ENCODE measurements at places on chromosomes 2 and 18.

DNA sequence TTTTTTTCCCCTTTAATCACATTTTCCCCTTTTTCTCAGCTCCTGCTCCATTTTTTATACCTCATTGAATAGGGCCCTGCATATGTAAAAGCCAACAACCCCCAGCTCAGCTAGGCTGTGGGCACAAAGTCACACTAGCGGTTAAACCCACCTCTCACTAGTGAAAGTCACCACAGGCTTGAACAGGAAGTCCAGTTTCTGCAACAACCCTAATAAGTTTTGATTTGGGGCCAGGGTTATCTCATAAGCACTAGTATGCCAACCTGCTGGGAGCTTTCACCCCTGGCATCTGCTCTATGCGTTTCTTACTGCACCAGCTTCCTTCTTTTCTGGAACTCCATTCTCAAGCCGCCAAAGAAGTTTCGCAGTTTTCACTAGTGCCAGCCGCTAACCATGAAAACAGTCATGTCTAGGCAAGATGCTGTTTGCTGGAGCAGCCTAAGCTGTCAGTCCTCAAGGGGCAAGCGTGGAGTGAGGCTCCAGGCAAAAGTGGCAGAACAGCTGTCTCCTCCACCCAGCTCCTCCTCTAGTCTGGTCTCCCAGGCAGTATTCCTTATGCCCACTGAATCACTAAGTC lies 197.0 kb upstream of the MEIS1 start:
- no peak for DNase-seq

GRCh38 chr2:48362515-48362914 lies 167.4 kb upstream of the STON1 start:
- DNase-seq, result no peak

DNA sequence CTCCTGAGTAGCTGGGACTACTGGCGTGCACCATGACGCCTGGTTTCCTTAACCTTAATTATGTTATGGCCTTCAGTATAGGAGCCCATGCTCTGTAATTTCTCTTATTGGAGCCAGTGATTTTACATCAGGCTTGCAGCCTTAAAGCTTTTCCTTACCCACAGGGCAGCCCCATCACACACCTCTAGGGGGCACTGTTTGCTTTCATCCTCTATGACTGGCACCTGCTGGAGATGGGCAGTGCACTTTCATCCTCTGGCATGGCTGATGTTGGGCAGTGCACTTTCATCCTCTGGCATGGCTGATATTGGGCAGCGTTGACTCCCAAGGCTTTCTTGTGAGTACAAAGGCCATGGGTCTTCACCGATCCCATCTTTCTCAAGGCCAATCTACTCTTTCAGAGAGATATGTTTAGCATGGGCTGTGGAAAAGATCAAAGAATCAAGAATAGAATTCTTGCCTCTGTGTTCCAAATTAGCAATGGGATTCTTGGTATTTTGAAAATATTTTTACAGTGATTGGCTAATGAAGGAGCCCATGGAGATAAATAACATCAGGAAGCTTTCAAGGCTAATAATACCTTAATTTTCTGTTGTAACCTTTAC lies 80.7 kb upstream of the MEX3C start:
- DNase-seq, result no peak

GRCh38 chr2:177889818-177890460 lies 182.6 kb downstream of the PDE11A start:
- DNase-seq, result no peak

GRCh38 chr2:75074228-75074627 lies 115.8 kb downstream of the POLE4 start:
- DNase-seq, result no peak

GRCh38 chr2:70468878-70469277 lies 84.7 kb downstream of the TGFA start:
- DNase-seq, result no peak

DNA sequence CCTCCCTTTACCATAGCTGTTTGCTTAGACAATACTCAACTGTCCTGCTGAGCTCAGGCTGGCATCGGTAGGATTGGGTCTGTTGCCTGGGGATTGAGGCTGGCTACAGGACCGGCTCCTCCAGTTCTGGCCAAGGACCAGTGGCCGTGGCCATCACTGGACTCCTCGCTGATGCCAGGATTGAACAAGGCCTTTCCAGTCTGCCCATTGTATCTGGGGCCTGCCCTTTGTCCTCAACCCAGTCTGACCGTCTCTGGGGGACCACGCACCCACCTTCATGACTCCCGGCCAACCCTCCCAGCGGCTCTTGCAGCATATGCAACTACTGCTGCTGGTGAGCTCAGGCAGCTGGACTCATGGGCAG lies 28.7 kb downstream of the SH2D6 start:
- no peak for DNase-seq

DNA sequence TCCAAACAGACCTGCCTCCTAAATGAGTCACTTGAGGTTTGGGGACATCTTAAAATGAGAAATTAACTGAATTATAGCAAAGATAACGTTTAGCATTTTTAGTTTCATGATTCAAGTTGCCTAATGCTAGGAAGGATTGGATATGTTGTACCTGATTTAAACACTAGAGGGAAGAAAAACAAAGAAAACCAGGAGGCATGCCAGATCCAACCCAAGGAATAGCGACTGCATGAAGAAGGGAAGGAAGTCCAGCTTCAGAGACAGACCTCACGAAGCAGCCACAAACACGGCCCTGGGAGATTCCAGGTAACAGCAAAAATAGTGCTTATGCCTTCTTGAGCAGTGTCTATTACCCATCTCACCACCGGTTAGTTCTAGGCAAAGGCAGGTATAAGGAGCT lies 499.9 kb upstream of the SPHKAP start:
- no peak for DNase-seq

DNA sequence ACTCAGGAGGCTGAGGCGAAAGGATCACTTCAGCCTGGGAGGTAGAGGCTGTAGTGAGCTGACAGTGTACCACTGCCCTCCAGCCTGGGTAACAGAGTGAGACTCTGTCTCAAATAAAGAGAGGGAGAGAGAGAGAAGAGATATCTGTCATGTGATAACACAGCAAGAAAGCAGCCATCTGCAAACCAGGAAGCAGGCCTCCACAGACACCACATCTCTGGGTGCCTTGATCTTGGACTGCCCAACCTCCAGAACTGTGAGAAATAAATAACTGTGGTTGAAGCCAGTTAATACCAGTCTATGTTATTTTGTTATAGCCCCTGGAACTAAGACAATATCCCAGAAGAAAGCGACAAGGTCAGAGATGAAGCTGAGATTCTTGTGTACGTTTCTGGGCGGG lies 2.6 kb upstream of the CCDC68 start:
- no peak for DNase-seq

DNA sequence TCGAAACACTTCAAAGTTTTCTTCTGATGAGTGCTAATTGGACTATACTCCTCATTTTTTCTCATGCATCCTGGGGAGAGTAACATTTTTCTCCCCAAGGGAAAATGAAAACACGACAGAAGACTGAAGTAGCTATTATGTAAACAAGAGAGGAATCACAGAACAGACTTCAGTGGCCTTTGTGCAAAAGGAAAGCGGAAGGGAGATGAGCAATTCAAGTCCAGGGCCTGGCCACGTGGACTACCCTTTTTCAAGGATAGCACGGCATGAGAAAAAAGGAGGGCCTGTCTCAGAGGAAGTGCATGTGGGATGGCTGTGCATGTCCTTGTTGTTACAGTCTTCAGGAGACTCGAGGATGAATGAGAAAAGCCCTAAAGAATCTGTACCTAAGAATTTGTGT lies 43.8 kb upstream of the KCNE4 start:
- no peak for DNase-seq

- no peak for DNase-seq
These were observed 489.4 kb downstream of the LRP1B start for GRCh38 chr2:141641462-141641861.

DNA sequence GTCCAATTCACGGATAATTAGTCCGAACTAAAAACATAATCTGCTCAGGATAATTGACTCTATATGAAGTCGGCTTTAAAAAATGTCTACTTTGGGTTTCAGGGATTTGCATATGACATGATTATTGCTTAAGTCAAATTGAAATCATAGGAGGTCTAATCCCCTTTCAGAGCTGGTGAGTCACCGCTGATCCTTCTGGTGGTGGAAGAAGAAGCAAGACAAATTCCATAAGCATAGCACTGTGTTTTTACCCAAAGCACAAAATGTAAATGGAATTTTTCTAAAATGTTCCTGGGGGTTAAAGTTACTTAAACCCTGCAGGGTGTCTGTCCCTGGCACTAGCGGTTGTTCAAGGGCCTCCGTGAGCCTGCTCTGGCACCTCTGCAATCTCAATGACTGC lies 460.2 kb downstream of the LRATD1 start:
- DNase-seq, result no peak

GRCh38 chr2:18077231-18077630 lies 198.8 kb downstream of the KCNS3 start:
- DNase-seq, result no peak

DNA sequence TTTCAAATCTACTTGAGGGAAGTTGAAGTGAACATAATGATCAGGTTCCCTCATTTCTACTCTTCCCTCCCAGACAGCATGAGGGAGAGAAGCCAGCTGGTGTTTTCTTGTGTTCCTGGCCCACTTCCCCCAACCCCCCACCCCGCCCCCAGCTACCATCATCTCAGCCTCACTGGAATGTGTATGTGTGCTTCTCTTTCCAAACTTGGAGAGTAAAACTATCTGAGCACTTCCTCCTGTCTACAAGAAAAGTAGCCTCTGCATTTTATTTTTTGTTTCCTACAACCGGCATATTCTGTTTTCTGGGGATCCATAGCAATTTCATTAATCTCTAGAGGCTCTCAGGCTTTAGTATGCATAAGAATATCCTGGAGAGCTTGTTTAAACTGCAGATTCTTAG lies 53.6 kb upstream of the GRHL1 start:
- DNase-seq, result no peak

- DNase-seq, result no peak
These were observed 115.1 kb downstream of the DTNB start for GRCh38 chr2:25558262-25558661.

DNA sequence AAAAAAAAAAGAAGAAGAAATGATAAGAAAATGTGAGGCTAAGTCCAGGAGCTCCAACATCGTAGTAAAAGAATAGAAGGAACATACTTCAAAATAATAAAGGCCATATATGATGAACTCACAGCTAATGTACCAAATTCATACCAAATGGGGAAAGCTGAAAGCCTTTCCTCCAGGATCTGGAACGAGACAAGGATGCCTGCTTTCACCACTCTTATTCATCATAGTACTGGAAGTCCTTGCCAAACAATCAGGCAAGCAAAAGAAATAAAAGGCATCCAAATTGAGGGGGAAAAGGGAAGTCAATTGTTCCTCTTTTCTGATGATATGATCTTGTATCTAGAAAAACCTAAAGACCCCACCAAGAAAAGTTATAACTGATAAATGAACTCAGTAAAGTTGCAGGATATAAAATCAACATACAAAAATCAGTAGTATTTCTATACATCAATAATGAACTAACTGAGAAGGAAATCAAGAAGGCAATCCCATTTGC lies 170.6 kb downstream of the METTL4 start:
- DNase-seq, result no peak

GRCh38 chr2:197205585-197206215 lies 104.9 kb downstream of the ANKRD44 start:
- no peak for DNase-seq

DNA sequence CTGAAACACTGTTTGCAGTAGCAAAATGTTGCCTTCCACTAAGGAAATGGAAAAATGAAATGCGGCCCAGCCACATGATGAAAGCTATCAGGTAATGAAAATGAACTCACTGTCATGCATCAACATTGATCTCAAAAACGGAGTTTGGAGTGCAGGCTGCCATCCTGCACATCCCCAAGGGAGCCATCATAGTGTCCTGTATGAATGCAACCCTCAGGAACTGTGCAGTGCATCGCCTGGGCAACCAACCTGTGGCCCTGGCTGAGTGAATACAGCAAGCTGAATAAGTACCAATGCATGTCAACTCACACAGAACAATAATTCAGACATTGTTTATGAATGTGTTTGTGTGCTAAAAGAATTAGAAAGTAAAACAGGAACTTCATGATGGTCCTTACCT lies 23.1 kb upstream of the TXNDC2 start:
- DNase-seq, result no peak

DNA sequence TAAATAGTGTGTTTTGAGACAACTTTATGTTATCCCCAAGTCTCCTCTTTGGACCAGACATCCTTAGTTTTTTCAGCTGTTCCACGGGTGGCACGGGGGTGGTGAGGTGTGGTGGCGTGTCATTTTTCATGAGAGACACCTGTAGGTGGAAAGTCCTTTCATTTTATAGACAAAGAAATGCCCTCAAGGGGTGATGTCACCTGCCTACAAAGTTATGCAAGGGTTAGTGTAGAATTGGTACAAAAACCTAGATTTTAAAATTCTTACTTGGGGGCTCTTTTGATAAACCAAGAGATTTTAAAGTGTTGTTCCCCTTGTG lies 15.3 kb downstream of the CTDP1 start:
- no peak for DNase-seq

DNA sequence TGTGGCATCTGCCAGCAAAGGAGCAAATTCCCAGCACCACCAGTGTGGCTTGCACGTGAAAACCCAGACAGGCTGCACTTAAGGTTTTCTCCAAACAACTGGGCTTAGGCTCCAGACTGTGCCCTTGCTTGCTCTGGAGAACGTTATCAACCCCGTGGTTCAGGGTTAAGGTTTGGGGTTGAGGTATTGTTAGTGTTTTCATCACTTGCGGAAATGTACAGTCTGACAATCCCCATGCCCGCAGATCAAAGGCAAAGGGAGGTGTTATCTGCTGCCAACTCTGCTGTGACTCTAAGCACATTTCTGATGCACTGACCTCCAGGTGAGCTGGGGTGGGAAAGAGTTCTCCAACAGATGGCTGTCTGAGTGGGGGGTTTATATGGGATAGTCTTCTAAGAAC lies 253.5 kb upstream of the NT5C1B start:
- DNase-seq, result no peak
